Activated CD8-positive, alpha-beta memory T cell treated with anti-CD3 and anti-CD28 coated beads for 1 hour (primary cell): ENCODE measurements at places on chromosomes 5 and 9.

- no peak for DNase-seq
These were observed 438 bp upstream of the PAPPA start for GRCh38 chr9:116152941-116153764.

DNA sequence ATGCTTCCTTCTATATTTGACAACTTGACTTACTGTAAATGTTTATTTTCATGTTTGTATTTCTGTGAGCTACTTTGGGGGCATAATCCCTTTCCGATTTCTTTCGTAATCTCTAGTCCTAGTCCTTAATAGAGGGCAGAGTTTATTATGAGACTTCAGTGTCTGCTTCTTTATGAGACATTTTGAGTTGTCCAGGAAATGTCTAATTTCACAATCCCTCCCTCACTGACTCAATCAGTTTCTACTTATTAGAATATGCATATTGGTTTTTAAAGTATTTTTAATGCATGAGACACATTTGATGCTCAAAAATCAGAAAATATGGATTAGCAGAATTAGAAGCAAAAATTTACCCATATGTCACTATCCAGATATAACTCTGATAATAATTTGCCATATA is 160.9 kb downstream of the FOCAD start:
- DNase-seq = no peak

DNA sequence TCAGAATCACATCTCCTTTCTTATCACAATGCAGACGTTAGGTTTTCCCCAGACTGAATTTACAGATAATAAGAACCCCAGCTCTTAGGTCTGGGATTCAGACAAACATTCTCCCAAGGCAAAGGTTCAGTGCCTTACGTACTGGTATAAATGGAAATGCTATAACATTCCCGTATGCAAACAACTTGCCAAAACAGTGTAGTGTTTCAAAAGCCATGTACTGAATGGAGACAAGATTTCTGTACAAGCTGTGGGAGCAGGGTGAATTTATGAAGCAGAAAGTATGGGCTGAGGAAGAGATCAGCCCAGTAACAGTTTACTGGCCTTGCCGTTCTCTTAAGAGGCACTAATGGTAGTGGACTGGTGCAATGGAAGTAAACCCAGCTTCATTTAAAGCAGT is 225.5 kb upstream of the ZNF462 start:
- DNase-seq = no peak

DNA sequence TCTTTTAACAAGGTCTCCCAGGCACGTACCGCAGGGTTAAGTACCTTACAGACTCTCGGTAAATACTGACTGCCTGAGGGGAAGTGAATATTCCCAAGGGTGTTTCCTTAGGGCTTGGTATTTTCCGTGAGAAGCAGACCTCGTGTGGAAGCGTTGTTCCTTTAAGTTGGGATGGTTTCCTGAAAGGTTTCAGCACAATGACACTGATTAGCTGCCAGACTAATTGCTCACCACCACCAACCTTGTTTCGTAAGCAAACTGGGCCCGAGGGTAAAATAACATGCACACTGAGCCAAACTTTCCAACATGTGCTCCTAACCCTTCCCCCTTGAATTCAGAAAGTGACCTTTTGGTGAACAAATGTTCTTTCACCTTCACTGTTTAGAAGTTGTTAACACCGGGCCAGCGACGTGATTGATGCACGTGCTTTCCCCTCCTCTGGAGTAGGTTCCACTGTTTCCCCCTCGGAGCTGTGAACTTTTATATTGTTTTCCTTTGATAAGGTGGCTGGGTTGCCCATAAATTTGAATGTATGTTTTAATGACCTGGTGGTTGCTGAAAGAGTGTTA is 128.1 kb upstream of the RPS23 start:
- no peak for DNase-seq

DNA sequence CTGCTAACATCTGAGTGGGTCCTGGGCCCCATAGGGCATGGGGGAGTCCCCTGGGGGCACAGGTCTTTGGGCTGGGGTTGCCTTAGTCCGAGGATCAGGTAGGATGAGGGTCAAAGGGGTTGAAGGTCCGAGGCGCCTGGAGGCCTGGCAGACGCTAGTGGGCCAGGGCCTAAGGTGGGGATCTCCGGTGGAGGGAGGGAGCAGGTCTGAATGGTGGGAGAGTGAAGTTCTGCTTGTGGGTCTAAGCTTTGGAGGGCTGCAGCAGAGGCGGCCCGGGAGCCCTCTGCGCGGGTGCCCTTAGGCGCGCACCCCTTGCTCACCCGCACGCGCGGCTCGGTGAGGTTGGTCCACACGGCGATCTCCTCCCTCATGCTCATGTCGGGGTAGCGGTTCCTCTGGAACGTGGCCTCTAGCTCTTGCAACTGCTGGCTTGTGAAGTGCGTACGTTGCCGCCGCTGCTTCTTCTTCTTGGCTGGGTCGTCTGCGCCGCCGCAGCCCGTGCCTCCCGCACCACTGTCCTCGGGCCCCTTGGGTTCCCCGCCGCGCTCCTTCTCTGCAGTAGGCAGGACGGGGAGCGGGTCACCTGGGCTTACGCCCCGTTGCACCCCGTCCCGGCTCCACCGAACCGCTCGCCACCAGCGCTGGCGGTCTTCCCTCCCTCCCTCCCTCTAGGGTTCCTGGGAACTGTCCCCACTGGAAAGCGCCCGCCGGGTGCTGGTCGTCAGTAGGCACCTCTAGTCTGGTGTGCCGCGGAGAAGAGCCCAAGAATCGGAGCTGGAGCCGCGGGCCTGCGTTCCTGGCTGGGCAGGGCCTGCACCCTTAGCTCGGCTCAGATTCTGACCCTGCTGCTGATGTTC is 2.8 kb downstream of the PITX1 start:
- DNase-seq = no peak

DNA sequence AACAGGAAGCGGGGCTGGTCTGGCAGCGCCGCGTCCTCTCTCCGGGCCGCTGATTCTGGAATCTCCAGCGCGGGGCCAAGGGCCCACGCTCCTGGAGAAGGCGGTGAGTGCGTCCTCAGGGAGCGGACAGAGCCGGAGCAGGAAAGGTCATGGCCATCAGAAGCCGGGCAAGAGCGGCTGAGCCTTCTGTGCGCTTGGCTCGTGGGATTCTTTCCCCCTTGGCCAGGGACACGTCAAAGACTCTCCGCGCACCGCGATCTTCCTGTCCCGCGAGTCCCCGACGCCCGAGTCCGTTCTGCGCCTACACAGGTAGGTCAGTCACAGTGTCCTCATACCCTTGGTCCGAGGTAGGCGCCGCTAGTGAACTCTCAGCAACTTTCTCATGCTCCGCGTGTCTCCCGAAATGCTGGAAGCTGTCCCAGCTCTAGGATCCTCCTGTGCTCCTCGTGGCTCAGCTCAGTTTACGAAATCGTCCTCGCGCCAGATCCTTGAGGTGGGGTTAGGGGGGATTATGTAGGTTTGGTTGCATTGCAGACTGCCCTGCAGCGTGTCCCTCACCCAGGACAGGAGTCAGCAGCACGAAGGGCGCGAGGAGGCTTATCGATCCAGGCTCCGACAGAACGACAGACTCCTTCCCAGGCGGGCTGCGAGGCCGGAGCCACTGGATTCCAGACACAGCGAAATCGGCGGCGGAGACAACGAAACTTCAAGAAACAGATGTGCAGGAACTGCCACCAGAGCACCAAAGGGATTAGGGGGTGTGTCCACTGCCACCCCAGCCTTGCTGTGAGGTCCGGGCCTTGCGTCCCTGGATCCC is 8.7 kb downstream of the LHX6 start:
- no peak for DNase-seq

DNA sequence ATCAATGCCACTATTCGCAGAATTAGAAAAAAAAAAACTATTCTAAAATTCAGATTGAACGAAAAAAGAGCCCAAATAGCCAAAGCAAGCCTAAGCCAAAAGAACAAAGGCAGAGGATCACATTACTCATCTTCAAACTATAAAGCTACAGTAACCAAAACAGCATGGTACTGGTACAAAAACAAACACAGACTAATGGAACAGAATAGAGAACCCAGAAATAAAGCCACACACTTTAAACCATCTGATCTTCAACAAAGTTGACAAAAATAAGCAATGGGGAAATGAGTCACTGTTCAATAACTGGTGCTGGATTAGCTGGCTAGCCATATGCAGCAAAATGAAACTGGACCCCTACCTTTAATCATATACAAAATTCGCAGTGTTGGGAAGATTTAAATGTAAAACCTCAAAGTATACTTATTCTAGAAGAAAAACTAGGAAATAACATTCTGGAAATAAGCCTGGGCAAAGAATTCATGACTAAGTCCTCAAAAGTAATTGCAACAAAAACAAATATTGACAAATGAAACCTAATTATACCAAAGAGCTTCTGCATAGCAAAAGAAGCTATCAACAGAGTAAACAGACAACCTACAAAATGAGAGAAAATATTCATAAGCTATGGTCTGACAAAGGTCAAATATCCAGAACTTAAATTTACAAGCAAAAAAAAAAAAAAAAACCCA is 153.7 kb downstream of the NDUFS4 start:
- no peak for DNase-seq

DNA sequence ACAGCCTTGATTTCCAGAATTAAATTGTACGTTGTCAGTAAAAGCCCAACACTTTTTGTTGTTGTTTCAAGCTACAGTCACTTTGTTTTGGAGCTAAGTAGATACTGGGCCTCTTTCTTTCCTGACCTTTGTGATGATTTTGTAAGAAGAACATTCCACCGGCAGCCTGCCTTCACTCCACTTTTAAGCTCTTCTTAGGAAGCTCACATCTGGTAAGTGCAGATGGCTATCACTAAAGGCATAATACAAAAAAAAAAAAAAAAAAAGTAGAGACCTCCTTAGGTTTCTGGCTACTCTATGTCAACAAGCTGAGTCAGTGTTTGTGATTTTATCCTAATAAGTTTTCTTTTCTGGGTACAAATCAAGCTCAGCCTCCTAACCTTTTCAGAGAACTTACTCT is 1922.1 kb upstream of the WWC1 start:
- no peak for DNase-seq

- DNase-seq = no peak
These were observed 138.3 kb downstream of the BASP1 start for GRCh38 chr5:17355586-17356346.
